ENCODE measurements at places on chromosomes 6 and 20. TPM values are rescaled to one million over a fixed set of nuclear protein-coding genes. Genes with fewer than 3 reads are reported as not detected.

- DNase-seq, result no peak
Observed at GRCh38 chr20:2402271-2402980, 21.7 kb downstream of the TGM6 start.

- DNase-seq, result no peak
Observed at GRCh38 chr6:16690608-16691142, 70.6 kb downstream of the ATXN1 start.

- no peak for DNase-seq
Observed at GRCh38 chr6:2940851-2941250, 30.5 kb downstream of the SERPINB6 start.

DNA sequence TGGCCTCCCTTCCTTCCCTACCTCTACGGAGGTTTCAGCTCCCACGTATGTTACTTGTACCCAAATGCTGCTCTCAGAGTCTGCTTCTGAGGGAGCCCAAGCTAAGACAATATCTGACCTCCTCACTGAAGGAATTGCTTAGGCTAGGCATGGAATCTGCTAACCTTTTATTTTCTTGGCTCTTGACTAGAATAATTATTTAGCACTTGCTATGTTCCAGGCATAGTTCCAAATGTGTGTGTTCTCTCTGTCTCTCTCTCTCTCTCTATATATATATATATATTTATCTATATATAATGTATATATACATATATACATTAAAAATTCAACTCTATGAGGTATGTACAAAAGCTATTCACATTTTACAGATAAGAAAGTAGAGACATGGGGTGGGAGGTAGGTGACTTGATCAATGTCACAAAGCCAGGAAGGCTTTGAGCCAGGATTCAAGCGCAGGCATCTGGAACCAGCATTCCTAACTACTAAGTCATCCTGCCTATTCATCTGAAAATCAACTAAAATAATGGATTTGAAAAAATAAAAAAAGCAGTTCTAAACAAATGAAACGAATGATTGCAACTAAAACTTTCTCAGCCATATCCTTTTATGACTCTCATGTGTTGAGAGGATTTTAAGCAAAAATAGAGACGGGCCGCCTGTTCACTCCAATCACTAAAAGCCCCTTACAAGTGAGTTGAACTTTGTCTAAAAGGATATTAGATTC lies 189.7 kb upstream of the JAG1 start:
- no peak for DNase-seq

- DNase-seq, result no peak
Observed at GRCh38 chr6:160420969-160421556, 72.9 kb downstream of the SLC22A3 start.

- DNase-seq, result no peak
Observed at GRCh38 chr6:46174904-46175303, 4.1 kb upstream of the ENPP5 start.

DNA sequence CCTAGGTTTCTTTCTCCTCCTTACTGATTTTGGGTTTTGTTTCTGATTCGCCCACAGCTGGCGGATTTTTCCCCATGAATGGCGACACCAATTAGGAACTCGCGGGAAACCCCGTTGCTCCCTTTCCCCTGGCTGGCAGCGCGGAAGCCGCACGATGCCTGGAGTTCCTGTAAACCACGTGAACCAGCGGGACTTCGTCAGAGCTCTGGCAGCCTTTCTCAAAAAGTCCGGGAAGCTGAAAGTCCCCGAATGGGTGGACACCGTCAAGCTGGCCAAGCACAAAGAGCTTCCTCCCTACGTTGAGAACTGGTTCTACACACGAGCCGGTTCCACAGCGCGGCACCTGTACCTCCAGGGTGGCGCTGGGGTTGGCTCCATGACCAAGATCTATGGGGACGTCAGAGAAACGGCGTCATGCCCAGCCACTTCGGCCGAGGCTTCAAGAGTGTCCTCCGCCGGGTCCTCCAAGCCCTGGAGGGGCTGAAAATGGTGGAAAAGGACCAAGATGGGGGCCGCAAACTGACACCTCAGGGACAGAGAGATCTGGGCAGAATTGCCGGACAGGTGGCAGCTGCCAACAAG lies 3.2 kb upstream of the SEC23B start:
- DNase-seq, result no peak

- DNase-seq, result peak; percentile 27
Observed at GRCh38 chr20:53331151-53331973, 262.3 kb downstream of the ZNF217 start.

DNA sequence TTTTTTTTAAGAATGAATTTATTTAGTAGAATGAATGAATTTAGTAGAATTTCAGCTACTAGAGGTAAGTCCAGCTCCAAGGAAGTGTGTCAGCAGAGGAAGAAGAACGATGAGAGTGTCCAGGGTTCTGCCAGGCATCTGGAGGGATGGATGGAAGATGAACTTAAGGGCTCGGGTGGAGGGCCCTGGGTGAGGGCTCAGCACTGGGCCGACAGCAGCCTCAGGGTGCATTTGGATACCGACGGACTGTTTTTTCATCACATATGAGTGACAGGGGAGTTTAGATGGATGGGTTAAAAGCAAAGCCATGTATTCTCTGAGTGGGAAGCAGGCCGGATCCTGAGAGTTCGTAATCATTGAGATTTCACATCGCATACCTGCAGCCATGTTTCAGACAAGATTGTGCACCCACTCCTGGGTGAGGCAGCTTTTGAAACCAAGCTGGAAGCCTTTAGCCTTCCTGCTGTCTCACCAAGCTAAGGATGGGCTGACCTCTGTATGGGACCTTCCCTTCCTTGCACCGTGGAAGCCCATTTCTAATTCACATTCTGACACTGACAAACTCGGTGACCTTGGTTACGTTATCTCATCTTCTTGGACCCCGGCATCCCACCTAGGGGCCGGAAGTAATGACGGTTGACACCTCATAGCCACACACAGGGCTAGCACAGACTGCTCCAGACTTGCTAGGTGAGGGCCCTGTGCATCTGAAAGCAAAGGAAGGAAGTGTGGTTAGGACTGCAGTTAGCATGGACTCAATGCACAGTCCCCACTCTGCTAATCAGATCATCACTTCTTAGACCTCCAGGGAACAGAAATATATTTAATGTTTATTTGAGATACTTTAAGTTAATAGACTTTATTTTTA lies 228.5 kb downstream of the SLC24A3 start:
- DNase-seq, result no peak

- no peak for DNase-seq
Observed at GRCh38 chr20:63619505-63619904, 7.4 kb downstream of the GMEB2 start.

DNA sequence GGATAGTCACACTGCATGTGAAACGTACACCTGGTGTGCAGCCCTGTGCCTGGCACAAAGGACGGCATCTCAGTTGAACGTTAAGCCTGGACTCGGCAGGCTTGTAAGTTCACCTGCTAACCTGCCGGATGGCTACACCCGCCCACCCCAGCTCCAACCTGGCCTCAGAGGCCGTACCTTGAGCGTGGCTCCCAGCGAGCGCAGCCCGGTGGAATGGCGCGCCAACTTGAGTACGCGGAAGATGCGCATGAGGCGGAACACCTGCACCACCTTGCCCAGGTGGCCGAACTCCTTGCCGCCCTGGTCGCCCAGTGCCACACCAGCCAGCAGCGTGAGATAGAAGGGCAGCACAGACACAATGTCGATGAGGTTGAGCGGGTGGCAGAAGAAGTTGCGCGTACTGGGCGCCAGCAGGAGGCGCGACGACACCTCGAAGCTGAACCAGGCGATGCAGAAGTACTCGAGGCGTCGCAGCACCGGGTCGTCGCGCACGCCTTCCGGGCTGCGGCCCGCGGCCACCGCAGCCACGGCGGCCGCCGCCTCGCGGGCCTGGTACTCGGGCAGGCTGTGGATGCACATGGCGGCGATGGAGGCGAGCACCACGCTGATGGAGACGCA lies 3.3 kb downstream of the KCNS1 start:
- DNase-seq, result no peak

GRCh38 chr6:16582446-16583143 lies 178.7 kb downstream of the ATXN1 start:
- no peak for DNase-seq

DNA sequence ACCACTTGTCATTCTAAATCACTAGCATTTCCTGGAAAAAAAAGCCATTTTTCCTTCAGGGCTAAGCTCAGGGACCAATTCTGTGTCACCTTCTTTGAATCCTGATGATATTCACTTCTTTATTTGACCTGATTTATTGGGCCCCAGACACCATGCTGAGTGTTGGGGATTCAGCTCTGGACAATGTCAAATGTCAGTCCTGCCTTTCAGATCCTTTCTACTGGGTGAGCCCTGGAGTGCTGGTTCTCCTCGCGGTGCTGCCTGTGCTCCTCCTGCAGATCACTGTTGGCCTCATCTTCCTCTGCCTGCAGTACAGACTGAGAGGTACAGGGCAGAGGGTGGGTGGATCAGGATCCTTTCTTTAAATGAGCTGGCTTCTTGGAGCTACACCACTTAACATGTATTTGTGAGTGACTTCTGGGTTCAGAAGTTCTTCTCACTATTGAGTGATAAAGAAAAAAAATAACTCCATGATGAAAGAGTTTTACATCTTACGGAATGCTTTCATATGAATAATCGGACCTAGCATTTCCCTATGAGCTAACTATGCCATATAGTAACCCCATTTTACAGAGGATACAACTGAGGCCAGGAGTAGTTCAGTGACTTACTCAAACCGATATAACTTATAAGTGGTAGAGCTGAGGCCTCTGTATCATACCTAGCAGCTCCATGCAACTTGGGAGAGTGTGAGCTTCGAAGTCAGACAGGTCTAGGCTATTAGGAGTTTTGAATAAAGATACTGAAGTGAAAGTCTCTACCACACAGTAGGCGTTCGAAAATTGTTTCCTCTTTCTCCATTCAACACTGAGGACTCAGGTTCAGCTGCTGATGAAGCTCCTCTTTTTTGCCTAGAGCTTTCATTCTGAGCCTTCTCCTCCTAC lies 9.3 kb downstream of the MOG start:
- no peak for DNase-seq

GRCh38 chr20:50577175-50578018 lies 67.2 kb downstream of the PTPN1 start:
- no peak for DNase-seq

GRCh38 chr6:167797011-167797471 lies 29.7 kb upstream of the AFDN start:
- no peak for DNase-seq

DNA sequence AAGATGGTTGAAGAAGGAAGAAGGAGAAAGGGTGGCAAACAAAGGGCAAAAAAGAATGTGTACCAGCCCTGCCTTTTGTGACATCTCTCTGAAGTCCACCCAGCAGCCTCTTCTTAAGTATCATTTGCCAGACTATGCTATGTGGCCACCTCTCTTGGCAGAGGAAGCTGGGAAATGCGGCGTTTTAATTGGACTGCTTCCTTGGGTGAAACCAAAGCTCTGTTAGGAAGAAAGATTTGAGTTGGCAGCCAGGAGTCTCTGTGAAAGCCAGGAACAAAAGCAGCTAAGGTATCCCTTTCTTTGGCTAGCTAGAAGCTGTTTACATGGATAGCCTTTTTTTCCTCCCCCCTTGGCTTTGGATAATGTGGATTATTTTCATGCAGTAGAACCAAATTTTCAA lies 67.5 kb upstream of the GTSF1L start:
- DNase-seq, result no peak

GRCh38 chr6:17343215-17343614 lies 50.2 kb upstream of the CAP2 start:
- no peak for DNase-seq

- peak; percentile 51 for DNase-seq
Observed at GRCh38 chr20:4014031-4014474, 1.3 kb downstream of the RNF24 start.

DNA sequence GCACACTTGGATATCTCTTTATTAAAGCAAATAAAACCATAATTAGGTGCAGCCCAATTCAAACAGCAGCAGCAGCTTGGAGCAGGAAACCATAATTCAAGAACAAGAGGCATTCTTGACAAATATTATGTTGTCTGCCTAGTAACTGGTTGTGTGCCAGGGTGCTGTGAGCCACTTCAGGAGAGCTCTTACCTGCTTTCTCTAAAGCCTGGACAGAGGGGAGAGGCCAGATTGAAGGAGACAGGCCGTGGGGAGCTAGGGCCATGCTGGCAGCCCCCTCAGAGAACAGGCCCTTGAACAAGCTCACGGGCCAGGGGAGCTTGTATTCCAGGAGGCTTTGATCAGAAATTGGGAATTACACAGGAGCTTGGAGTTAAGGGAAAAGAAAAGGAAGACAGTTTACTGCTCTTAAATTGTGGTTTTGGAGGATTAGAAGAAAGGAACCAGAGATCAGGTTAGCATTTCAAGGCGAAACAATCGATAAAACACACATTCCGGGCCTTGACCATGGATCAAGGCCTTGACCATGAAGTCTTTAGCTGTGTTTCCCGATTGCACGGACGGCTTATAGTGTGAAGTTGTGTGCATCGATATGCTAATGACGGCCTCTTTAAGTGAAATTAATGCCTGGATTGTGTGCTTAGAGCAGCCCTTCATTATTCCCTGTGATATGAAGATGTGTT lies 69.8 kb upstream of the NKX2-2 start:
- DNase-seq, result no peak

DNA sequence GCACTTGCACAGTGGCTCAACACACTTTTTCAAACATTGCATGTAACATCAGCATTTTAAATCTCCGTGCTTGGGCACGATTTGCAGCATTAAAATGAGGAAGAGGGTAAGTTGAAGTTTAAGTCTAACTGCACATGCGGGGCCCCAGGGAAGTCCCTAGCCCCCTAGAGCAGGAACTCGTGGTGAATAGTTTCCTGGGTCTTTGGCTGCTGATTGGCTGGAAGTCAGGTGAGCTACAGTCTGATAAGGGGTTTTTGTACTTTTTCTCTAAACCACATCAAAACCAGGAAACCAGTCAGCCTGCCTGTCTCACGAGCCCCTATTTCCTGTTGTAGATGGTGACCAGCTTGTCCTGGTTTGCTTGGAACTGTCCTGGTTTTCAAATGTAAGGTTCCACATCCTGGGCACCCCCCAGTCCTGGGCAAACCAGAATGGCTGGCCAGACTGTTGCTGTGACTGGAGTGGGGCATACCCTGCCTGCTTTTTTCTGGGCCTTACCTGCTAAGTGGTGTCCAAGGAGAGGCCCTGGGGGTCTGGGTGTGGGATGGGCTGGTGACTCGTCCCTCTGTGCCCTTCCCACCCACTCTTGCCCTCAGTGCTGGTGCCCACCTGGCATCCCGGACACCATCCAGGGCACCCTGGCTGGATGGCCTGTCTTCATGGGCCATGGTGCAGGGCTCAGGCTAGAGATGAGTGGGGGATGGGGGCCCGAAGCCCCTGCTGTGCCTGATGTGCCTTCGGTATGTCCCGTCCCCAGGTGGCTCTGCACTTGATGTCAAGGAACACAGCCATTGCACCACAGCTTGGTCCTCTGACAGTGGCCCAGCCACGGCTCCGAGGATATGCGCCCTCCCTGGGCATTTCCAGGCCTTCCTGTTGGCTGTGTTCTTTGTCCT lies 31.8 kb downstream of the SUN5 start:
- no peak for DNase-seq

The STMND1 gene
- 0.17 TPM for polyA plus RNA-seq

The HFE gene
- polyA plus RNA-seq, result 8.3 TPM

The UST gene
- polyA plus RNA-seq, result 11.7 TPM

The DNAAF9 gene
- polyA plus RNA-seq, result 26.0 TPM

The PDYN gene
- 0.75 TPM for polyA plus RNA-seq

The ZFAND3 gene
- polyA plus RNA-seq, result 164 TPM

The EYS gene
- polyA plus RNA-seq, result 0.51 TPM

The BAG2 gene
- polyA plus RNA-seq, result 5.4 TPM

The IP6K3 gene
- 1.1 TPM for polyA plus RNA-seq

The MRAP2 gene
- 3.4 TPM for polyA plus RNA-seq

The ZBTB24 gene
- polyA plus RNA-seq, result 14.7 TPM

The MAK gene
- 1.4 TPM for polyA plus RNA-seq
